ENCODE measurements at places on chromosomes 1 and 21.

DNA sequence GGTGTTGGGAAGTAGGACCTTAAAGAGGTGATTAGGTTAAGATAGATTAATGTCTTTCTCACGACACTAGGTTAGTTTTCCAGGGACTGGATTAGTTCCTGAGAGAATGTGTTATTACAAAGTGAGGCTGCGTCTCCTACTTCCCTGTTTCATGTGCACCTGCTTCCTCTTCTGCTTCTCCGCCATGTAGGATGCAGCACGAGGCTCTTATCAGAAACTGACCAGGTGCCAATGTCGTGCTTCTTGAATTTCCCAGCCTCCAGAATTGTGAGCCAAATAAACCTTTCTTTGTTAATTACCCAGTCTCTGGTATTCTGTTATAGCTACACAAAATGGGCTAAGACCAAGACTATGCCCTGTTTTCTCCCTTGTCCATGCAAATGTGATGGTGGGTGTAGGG lies 152.2 kb upstream of the LMO4 start:
- no peak overlapping the region for H3K4me3 ChIP-seq
- no peak overlapping the region for H3K27ac ChIP-seq
- H3K4me1 ChIP-seq, result no peaks in the 10 kb centered on the region
- no peak for DNase-seq

DNA sequence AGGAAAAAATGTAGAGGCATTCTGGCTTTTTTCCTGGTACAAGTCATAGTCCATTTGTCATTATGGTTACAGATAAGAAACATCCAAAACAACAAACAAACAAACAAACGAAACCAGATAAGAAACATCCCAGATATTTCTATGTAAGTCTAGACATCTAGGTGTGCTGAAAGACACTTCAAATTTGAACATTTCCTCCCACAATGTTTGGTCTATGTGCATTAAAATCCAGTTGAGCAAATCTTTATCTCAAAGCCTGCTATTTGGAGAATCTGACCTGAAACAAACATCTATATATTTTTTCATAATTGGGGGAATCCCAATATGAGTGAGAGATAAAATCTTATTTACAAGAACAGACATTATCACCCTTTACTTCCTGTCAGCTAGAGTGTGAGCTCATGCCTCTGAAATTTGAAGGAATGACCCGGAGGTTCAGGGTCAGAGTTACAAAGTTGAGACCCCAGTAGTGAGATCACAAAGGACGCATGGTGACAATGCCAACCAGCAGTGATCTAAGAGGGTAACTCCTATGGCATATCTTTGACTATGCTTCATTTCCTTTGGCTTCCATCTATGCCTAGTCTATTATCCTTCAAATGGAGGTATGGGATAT lies 182.9 kb upstream of the ATP1B1 start:
- peaks cover 3% of the 10 kb centered on the region for H3K36me3 ChIP-seq
- peaks cover 5% of the 10 kb centered on the region for H3K27me3 ChIP-seq
- no peak overlapping the region for H3K4me3 ChIP-seq
- no peaks in the 10 kb centered on the region for H3K4me1 ChIP-seq
- no peak for DNase-seq
- no peak overlapping the region for H3K27ac ChIP-seq

DNA sequence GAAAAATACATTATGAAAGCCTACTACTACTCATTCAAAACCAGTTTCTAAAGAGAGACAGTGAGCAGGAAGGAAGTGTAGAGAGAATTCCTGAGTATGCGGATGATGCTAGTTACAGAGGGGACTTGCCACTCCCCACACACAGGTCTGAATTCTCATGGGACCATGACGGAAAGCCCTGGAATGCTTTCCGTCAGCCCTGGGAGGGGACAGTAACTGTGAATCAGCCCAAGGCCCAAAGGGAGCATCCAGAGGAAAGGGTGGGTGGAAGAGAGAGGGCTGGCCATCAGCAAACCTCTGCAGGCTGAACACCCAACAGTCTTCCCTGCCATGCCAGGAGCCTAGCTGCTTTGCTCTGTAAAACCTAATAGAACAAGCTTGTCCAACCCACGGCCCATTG lies 36.4 kb downstream of the RCSD1 start:
- H3K27ac ChIP-seq, result peak overlapping the region; percentile 64
- H3K4me1 ChIP-seq, result peaks cover 98% of the 10 kb centered on the region
- H3K36me3 ChIP-seq, result peaks cover 89% of the 10 kb centered on the region
- H3K27me3 ChIP-seq, result no peaks in the 10 kb centered on the region

DNA sequence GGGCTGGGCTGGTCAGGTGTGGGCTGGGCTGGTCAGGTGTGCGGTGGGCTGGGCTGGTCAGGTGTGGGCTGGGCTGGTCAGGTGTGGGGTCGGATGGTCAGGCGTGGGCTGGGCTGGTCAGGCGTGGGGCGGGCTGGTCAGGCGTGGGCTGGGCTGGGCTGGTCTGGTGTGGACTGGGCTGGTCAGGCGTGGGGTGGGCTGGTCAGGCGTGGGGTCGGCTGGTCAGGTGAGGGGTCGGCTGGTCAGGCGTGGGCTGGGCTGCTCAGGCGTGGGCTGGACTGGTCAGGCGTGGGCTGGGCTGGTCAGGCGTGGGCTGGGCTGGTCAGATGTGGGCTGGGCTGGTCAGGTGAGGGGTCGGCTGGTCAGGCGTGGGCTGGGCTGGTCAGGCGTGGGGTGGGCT lies 5.8 kb upstream of the FNDC10 start:
- DNase-seq, result no peak
- peaks cover 12% of the 10 kb centered on the region for H3K4me1 ChIP-seq
- H3K36me3 ChIP-seq, result no peaks in the 10 kb centered on the region
- H3K4me3 ChIP-seq, result no peak overlapping the region
- no peak overlapping the region for H3K27ac ChIP-seq

GRCh38 chr1:41286486-41286885 lies 44.4 kb upstream of the SCMH1 start:
- peaks cover 36% of the 10 kb centered on the region for H3K27me3 ChIP-seq
- H3K4me1 ChIP-seq, result no peaks in the 10 kb centered on the region
- no peak overlapping the region for H3K4me3 ChIP-seq

GRCh38 chr1:202498542-202498941 lies 150.0 kb downstream of the PPP1R12B start:
- H3K4me3 ChIP-seq, result no peak overlapping the region
- no peak overlapping the region for H3K27ac ChIP-seq
- no peaks in the 10 kb centered on the region for H3K4me1 ChIP-seq
- peaks cover 16% of the 10 kb centered on the region for H3K36me3 ChIP-seq

DNA sequence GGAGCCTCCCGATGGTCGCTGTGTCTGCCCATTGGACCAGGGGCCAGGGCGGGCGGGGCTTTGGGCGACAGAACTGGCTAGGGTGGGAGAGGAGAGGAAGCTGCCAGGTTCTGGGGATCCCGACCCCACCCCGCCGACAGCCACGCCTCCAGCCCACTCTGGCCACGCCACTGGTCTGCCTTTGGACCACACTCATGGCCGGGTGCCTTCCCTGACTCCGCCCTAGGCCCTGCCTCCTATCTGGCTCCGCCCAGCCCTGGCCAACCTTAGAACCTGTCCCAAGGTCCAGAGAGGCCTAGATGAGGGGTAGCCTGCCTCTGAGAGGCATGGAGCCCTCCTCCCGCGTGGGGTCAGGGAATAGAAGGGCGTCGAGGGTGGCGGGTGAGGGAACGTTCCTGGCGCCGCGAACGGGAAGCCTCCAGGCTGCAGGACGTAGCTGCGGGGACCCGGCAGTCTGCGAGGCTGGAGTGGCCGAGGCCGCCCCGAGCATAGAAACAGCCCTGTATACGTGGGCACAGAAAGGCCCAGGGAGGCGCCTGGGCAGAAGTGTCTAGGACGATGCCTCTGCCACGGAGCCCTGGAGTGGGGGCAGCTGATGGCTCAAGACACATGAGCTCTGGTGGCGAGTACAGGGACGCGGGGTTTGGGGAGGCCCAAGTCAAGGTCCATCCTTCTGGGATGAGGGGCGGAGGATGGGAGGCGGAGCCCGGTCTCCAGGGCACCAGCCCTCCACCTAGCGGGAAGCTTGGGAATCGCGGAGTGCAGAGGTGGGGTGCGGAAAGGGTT lies 11.5 kb upstream of the COL16A1 start:
- H3K27me3 ChIP-seq, result peaks cover 69% of the 10 kb centered on the region
- H3K27ac ChIP-seq, result no peak overlapping the region
- no peak for DNase-seq
- H3K36me3 ChIP-seq, result no peaks in the 10 kb centered on the region
- peaks cover 9% of the 10 kb centered on the region for H3K4me1 ChIP-seq

DNA sequence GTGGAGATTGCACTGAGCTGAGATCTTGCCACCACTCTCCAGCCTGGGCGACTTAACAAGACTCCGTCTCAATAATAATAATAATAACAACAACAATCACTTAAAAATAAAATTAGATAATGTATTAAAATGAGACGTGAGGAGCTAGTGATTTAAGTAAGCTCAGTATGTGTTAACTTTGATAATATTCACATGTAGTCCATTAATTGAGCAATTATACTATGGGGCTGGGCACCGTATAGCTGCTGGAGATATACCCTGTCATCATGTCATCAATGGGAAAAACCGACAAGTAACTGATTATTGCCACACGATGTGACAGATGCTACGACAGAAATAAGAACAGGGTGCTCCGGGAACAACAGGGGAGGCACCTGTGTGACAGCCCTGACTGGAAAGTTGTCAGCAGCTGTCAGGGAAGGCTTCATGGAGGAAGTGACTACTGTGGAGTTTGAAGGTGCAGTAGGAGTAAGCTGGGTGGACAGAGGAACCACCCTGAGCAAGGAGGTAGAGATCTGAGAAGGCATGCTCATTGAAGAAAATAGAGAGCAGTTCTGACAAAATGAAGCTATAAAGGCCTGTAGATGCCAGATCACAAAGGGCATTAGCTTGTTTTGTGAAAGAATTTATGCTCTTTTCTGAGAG lies 924 bp upstream of the CAMSAP2 start:
- no peak for DNase-seq
- H3K4me3 ChIP-seq, result peak overlapping the region; percentile 97
- no peaks in the 10 kb centered on the region for H3K36me3 ChIP-seq

DNA sequence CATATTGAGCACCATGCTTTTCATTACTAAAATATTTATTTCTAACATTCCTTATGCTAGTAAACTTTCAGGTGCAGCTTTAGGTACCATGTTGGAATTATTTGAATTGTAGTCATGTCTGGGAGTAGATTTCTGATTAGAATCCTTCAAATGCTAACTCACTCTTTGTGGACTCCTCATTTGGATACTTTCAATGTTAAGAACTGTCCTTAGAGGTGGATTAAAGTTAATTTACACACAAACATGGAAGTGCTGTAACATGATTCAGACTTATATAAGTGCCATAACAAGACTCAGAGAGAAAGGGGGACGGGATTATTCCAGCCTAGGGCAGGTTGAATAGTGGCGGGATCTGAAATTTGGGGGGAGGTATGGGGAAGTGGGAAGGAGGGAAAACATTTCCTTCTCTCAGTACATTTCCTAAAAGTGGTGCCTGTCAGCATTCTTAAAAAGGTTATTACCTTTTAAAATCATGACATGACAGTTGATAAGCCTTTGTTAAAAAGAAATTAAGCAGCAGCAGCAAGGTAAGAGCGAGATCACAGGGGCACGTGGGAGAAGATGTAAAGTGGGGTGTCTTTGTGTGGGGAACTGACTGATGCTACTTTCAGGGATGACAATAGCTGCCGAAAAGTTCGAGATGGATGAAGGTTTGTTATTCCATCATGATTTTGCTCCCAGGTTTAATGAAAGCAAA lies 44.4 kb downstream of the HHAT start:
- H3K4me3 ChIP-seq, result no peak overlapping the region
- no peak overlapping the region for H3K27ac ChIP-seq
- H3K4me1 ChIP-seq, result peaks cover 3% of the 10 kb centered on the region
- H3K27me3 ChIP-seq, result no peaks in the 10 kb centered on the region
- no peaks in the 10 kb centered on the region for H3K36me3 ChIP-seq
- DNase-seq, result no peak

DNA sequence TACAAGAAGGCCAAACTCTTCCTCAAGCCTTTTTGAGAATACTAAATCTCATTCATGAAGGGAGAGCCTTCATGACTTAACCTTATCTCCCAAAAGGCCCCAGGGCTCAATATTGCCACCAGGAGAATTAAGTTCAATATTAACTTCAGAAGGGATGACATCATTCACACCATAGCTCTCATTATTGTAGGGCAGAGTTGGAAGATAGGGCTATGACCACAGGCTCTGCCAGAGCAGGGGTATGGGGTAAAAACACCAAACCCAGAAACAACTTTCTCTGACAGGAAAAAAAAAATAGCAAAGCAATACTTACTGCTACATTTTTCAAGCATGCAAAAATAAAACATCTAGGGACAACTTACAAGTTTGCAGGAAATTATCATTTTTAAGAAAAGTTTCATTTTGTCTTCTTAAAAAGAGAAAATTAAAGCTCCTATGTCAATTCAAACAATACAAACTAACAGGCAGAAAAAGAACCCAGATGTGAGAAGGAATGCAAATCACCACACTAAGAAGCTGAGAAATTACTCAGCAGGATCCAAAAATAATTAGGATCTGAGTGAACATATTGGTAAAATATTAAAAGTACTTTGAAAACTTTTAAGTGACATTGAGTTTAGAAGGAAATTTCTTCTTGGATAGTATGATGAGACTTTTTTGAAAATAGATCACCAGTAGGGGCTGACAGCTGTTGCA lies 1156.5 kb downstream of the NCAM2 start:
- no peak overlapping the region for H3K4me3 ChIP-seq
- no peak overlapping the region for H3K27ac ChIP-seq
- no peaks in the 10 kb centered on the region for H3K4me1 ChIP-seq

DNA sequence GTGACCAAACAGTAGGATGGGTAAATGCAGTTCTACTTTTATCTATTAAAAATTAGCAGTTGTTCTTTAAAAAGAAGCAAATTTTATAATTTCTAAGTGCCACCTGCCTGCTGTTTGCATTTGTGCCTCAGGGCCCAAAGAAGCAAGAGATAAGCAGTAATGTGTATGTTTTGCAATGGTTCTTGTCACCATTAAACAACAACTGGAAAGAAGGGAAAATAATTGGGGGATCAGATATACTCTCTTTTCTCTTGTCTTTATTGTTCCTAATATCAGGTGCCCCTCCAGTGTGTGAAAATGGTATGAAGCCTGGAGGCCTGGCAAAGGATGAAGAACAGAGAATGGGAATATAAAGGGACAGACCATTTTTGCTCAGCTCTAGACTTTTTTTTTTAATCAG lies 9.6 kb downstream of the B3GALT2 start:
- no peak for DNase-seq
- H3K27ac ChIP-seq, result no peak overlapping the region
- H3K36me3 ChIP-seq, result peaks cover 4% of the 10 kb centered on the region
- peaks cover 22% of the 10 kb centered on the region for H3K4me1 ChIP-seq

DNA sequence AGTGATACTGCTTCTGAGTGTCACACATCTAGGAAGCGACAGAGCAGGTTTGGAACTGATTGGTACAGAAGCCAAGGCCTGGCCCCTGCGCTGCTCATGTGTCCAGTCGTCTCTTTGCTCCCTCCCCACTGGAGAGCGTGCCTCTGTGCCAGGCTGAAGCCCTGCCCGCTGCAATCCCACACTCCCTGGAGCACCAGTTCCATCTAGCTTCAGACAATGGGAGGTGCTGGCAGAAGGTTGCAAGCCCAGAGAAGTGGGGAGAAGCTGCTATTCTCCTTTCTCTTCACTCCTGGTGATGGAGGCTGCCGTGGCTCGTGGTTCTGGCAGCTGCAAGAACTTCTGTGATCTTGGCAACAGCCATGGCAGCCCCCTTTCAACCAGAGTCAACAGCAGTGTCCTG lies 250.9 kb downstream of the MATN1 start:
- no peak for DNase-seq
- no peak overlapping the region for H3K4me3 ChIP-seq
- no peaks in the 10 kb centered on the region for H3K4me1 ChIP-seq

GRCh38 chr1:173749137-173749536 lies 34.4 kb downstream of the KLHL20 start:
- H3K27me3 ChIP-seq, result no peaks in the 10 kb centered on the region
- DNase-seq, result no peak
- H3K4me1 ChIP-seq, result peaks cover 5% of the 10 kb centered on the region
- H3K36me3 ChIP-seq, result no peaks in the 10 kb centered on the region
- no peak overlapping the region for H3K4me3 ChIP-seq
- H3K27ac ChIP-seq, result no peak overlapping the region

All from naive thymus-derived CD8-positive, alpha-beta T cell (primary cell).